Central memory CD8-positive, alpha-beta T cell (primary cell): ENCODE measurements at places on chromosomes 1 and 21.

- no peak for DNase-seq
Measured at GRCh38 chr1:214896921-214897320, 185.6 kb upstream of the KCNK2 start.

DNA sequence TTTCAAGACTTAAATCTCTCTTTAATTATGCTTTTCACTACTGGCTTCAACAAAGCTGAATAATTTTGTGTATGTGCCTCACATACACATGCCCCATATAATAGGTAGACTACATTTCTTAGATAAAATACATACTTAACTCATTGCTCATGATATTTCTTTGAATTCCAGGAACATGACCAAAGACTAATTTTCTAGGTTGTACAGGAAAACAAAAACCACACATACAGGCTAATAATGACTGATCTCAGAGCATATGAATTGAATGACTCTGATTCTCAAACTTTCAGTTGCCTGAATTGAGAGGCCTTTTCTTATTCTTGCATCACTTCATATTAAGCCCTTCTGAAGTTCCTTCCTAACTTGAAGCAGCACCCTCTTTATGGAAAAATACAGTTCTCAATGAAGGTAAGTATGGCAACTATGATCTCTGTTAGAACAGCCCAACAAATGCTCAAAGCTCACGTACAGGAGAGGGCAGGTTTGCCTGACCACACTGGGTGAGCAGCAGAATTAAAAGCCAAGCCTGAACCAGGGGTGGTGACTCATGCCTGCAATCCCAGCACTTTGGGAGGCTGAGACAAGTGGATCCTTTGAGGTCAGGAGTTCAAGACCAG, 22.6 kb upstream of the UAP1 start:
- DNase-seq: no peak

DNA sequence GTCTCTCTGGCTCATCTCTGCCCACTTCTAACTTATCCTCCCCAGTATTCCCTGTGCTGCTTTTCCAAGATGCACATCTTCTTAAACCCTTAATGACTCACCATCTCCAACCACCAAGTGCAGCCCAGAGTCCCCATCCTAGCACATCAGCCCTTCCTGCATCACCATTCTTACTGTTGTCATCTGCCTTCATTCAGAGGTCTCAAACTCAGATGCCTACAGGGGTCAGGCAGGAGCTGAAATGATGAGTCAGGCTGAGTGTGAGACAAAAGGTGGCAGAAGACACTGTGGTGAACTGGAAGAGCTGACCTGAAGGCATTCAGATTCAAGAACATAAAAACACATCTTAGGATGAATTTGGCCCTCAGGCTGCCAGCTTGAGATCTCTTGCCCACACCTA, 34.6 kb downstream of the OLFML2B start:
- no peak for DNase-seq

DNA sequence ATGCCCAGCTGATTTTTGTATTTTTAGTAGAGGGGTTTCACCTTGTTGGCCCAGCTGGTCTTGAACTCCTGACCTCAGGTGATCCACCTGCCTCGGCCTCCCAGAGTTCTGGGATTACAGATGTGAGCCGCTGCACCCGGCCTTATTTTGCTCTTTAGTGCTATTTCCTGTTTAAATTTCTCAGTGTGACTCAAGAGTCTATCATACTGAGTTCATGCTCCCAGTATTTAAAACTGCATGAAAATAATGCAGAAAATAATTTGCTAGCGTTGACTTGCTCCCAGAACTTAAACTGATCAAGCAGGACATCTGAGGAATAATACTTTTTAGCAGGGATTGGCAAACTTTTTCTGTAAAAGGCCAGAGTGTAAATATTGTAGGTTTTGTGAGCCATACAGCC, 86.4 kb upstream of the C1orf21 start:
- no peak for DNase-seq

DNA sequence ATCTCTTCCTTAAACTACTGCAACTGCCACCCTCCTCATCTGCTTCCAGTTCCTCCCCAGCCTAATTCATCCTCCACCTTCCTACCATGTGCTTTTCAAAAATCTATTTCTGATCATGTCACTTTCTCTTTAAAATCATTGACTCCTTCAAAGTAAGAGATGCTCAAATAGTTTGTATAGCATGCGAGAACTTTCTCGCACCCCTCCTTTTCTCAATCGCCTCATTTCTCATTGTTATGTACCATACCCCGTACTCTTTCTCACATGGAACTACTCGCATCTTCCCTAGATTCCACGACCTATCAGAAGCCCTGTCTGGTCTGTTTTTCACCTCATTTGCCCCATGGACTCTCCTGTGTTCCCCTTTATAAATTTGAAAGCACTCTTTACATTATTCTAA, 238.2 kb downstream of the NRIP1 start:
- DNase-seq: no peak

DNA sequence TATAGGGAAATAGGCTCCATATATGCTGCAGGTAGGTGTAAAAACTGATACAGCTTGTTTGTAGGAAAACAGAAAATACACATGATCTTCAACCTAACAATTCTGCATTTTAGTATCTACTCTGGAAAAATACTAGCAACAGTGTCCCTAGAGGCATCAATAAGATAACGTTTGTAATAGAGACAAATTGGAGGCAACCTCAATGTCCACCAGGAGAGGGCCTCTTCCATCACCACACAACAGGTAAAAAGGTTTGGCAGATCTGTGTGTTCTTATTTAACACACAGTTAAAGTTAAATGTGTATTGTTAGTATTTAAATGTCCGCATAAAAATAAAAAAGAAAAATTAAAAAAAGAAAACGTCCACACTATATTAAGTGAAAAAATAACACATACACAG, 5.4 kb downstream of the EIF2D start:
- no peak for DNase-seq

- DNase-seq: no peak
Measured at GRCh38 chr1:245448975-245449431, 294.2 kb downstream of the KIF26B start.

DNA sequence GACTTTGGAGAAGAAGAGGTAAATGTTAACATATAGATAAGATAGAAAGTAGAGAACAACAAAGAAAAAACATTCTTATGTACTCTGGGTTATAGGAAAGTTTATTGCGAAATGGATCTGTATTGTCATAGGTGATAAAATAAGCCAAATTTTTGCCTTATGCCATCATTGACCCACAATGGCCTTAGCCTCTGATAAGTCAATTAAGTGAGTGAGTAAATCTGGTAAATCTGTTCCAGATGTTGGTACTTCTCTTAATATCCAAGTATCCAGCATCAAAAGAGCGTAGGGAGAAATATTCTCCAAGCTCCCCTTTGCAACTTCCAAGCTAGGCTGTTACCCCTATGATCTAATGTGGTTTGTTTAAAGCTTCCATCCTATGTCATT, 38.3 kb upstream of the CLCA4 start:
- DNase-seq: no peak

- DNase-seq: no peak
Measured at GRCh38 chr21:39373634-39374033, 24.7 kb upstream of the HMGN1 start.

GRCh38 chr21:41823166-41823565, 56.0 kb downstream of the PRDM15 start:
- DNase-seq: no peak

GRCh38 chr1:225963735-225964530, 22.9 kb upstream of the LEFTY2 start:
- DNase-seq: no peak

- no peak for DNase-seq
Measured at GRCh38 chr1:20087668-20088067, 17.7 kb downstream of the PLA2G5 start.

GRCh38 chr21:38202811-38203210, 54.0 kb upstream of the KCNJ15 start:
- DNase-seq: no peak

- DNase-seq: no peak
Measured at GRCh38 chr1:24294228-24294672, 24.9 kb upstream of the GRHL3 start.

DNA sequence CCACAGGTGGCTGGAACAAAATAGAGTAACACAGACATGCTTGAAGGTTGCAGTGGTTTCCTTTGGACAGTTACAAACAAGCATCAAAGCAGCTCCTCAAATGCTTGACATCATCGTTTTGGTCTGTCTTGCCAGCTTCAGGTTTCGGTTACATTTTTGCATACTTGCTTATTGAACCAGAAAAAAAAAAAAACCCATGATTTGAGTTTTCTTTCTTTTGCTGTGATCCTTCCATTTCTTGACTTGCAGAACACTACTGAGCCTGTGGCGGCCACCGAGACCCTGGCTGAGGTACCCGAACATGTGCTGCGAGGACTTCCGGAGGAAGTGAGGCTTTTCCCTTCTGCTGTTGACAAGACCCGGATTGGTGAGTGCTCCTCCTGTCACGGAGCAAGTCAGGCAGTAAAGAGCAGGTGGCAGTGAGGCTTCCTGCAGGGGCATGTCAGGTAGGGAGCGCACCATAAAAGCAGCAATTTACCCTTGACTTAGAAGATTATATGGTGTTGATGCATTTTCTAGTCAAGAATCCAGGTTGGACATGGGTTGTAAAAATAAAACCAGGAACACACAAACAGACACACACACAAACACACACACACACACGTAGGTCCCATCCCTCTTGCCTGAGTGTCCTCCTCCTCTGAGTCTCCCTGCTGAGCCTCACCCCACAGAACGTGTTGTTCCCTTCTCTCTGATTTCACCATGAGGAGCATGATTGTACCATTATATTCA, 30.9 kb downstream of the PRDM2 start:
- DNase-seq: peak; percentile 60

- DNase-seq: no peak
Measured at GRCh38 chr1:151638074-151638775, 26.4 kb downstream of the SNX27 start.

DNA sequence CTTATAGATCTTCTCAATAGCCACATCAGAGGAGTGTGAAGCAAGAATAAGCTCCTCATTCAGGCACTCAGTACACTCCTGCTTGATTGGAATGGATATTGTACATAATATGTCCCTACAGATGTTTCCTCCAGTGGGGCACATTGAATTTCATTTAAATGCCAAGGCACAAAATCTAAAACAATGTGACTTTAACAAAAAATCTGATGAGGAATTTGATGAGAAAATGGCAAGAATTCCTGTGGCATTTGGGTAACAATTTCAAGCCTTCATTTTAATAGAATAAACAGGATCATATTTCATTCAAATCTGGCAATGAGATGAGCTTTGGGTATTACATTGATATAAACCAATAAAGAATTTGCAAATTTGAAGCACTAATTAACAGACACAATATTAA, 307.7 kb upstream of the PKN2 start:
- no peak for DNase-seq

GRCh38 chr1:56248138-56248537, 331.2 kb downstream of the PLPP3 start:
- no peak for DNase-seq

DNA sequence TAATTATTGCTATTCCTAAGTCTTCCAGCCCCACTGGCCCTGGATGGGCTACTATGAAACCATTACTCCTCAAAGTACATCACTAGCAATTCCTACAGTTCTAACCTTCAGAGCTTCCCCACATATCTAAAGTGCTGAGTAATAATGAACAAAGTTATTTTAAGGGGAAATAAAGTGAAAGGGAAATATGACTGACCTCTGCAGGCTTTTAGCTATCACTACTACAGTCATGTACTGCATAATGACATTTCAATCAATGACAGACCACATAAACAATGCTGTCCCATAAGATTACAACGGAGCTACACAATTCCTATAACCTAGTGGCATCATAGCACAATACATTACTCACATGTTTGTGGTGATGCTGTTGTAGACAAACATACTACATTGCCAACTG, 32.5 kb upstream of the ASPM start:
- DNase-seq: no peak

- no peak for DNase-seq
Measured at GRCh38 chr1:85313888-85314696, 37.7 kb upstream of the BCL10 start.

GRCh38 chr1:10897981-10898728, 101.7 kb upstream of the CASZ1 start:
- no peak for DNase-seq

DNA sequence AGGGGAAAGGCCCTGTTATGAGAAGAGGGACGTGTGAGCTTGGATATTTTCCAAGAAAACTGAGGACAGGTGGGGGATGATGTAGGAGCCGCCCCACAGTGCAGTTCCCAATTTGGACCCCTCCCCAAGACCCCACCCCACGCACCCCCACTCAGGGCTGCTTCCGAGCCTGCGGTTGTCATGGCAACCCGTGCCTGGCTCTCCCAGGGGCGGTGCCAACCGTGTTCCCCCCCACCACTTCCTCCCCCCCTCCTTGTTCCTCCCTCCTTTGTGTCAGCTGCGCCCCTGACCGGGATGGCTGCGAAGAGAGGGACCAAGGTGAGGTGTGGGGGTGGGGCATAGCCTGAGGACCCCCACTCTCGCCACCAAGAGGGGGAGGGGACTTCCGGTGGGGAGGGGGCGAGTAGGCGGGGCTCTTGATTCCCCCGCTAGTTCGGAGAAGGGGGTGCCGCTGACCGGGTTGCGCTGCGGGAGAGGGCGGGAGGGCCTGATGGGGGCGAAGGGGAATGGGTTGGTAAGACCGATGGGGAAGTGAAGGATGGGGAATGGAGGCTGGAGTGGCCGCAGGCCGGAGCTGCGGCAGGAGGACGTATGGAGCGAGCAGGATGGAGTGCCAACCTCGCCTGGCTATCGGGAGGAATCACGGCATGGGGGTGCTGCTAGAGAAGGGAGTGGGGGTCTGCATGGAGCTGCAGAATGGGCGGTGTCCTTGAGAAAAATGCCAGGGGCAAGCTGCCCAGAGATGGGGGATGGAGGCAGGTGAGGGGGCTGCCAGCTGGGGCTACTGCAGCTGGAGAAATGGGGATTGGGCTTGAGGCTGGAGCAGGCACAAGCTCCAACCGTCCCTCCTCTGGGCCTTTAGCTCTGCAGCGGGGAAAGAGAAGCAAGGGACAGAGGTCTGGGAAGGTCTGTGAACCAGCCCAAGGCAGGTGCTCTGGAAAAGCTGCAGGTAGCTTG, 953 bp downstream of the TRIM46 start:
- no peak for DNase-seq

GRCh38 chr1:81472387-81472786, 328.3 kb upstream of the ADGRL2 start:
- DNase-seq: no peak

DNA sequence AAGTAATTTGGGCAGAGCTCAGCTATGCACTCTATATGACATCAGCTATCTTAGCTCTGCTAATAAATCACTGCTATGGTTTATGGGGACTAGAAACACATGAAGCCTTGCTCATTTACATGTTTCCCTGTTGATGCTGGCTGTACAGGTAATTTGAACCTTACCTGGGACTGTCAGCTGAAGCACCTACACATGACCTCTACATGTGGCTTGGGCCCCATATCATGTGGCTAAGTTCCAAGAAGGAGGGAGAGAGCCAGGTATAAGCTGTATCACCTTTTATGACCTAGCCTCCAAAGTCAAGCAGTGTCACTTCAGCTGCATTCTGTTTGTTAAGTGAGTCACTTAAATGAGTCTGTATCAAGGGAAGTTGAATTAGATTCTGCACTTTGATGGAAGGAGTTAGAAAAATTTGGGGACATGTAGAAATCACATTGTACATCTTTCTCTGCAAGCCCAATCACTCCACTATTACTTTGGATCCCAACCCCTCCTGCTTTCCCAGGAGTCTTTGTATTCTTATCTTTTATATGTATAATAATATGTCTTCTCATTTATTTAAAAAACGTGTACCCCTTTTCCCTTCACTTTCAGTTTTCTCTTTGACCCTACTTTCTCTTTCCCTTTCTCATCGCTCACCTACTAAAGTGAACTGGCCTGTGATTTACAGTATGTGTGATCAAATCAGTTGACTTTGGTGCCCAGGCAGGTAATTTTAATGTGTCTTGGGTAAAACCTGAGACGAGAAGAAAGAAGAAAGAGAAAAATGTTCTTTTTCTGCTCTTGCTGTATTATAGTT, 53.4 kb upstream of the PRKACB start:
- no peak for DNase-seq

GRCh38 chr21:45558044-45558721, 15.9 kb upstream of the SLC19A1 start:
- no peak for DNase-seq
